ENCODE measurements at places on chromosomes 6 and 20.

DNA sequence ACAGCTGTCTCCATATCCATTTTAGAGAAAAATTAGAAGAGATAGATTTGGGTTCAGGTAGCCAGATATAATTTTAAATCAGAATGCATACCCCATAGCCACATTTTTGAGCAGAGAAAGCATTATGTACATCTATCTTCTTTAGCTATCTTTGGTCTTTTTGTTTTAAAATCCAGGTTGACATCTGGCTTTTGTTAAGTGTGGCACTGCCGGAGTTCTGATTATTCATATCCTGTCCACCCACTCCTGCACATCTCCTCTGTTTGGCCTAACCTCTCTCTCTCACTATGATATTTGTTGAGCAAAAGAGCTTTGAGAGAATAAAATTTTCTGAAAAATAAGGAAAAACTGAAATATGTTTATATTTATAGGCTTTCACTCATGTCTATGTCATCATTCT lies 189.7 kb downstream of the PACRG start:
- no peak for DNase-seq

GRCh38 chr20:53195876-53196610 lies 223.9 kb downstream of the TSHZ2 start:
- no peak for DNase-seq

DNA sequence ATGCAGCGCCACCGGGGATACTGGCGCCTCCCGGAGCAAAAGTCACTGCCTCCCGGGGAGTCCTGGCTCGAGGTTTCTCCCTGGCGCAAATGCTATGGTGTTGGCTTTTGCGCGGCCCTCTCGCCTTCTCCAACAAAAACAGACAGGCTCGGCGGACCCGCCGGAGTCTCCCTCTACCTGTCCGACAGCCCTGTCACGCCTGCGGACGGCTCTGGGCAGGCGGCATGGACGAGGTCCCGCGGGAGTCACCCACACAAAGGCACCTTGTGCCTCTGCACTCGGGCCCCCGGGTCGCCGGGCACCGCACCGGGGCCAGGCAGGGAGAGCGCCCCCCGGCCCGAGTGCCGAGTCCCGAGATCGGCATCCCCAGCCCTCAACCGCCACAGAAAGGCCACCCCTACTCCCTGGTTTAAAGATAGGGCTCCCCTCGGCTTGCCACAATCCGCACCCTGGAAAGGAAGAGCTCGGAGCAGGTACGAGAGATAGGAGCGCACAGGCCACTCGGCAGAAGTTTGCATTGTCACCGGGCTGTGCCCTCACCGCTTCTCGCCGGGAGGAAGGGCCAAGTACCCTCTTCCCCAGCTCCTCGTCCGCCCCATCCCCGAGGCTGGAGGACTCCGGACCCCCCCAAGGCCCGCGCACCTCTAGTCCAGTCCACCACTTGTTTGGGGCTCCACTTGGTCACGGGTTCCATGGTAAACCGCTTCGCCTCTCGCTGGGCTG lies 903 bp downstream of the CNKSR3 start:
- peak; percentile 77 for DNase-seq

- no peak for DNase-seq
Measured at GRCh38 chr6:86888301-86888700, 49.0 kb upstream of the HTR1E start.

DNA sequence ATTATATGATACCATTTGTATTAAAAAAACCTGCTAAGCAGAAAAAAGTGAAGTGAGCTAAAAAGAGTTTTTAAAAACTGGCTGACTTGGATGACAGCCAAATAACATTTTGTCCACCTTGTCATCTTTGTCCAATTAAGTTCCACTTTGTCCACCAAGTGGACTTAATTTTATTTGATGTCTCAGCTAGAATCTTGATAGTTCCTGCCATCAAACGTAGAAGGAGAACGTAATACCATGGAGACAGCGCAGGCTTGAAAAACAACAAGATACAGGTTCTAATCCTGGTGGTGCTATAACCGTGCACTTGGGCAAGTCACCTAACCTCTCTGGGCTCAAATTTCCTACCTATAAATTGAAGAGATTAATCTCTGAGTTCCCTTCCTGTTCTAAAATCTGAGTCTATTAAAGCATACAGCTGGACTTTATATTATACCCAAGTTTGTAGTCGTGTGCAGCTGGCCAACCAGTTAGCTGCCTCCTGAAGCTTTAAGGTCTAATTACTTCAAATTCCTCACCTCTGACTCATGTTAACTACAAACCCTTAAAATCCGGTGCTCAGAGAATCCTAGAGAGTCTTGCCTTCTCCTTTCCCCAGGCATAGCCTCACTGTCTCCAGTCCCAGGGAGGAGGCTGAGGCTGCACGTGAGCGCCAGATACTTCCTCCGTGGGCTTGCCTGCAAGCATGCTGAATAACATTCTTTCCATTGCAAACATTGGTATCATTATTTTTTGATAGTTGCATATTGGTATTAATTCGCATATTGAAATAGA lies 16.8 kb downstream of the TMEM244 start:
- no peak for DNase-seq

GRCh38 chr6:106549521-106549920 lies 79.8 kb downstream of the RTN4IP1 start:
- DNase-seq, result no peak

GRCh38 chr6:90484903-90485302 lies 102.0 kb downstream of the MAP3K7 start:
- DNase-seq, result no peak

DNA sequence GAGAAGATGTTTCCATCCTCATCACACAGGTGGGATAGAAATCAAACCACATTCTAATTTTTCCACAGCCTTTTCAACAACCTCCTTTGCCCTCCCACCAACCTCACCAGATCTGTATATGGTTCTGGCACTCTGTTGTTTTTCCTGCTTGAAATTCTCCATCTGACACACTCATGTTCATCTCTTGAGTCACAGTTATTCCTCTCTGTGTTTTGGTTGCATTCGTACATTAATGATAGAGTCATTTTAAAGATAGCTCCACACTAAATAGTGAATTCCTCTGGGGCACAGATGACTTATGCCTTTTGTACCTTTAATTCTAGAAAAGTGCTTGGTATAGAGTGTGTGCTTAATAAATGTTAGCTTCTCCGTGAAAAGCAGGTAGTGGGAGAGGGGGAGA lies 1.4 kb upstream of the GCLC start:
- DNase-seq, result no peak

DNA sequence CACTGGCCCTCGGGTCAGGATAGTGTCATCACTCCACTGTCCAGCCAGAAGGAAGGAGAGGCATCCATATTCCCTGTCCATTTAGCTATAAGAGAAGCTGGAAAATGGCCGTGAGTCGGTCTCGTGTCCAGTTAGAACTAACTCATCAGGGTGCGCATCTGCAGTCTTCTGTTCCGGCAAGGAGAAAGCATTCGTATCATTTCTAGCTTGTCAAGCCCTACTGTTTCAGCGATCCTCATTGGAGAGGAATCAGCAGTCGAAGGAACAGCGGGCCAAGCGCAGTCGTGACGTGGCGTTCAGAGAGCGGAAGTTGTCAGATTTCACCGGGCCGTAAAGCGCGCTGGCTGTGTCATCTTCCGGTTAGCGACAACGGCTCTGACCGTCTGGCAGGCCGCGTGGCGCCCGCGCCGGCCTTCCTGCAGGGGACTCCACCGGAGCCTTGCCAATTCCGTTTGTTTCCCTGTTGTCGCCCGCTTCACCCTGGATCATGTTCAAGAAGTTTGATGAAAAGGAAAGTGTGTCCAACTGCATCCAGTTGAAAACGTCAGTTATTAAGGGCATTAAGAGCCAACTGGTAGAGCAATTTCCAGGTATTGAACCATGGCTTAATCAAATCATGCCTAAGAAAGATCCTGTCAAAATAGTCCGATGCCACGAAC lies 32.9 kb downstream of the HM13 start:
- DNase-seq, result peak; percentile 85

GRCh38 chr6:47235421-47235820 lies 74.3 kb downstream of the TNFRSF21 start:
- no peak for DNase-seq

DNA sequence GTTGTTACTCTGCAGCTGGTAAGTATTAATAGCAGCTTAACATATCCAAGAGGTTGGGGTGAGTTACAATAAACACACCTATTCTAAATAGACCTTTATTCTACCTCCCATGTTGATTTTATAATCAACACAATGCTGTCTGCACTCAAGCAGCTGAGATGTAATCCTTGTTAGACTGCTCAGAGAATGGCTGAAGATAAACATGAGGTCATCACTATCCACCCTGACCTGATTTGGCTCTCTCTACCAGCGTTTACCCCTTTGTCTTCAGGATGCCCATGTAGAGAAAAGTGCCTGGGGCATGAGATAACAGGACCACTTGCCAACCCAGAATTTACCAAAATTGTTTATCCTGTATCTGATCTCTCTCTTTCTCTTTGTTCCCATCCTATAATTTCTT lies 220.7 kb upstream of the DEFB112 start:
- DNase-seq, result no peak

GRCh38 chr20:47411161-47411560 lies 54.7 kb upstream of the ZMYND8 start:
- DNase-seq, result no peak

DNA sequence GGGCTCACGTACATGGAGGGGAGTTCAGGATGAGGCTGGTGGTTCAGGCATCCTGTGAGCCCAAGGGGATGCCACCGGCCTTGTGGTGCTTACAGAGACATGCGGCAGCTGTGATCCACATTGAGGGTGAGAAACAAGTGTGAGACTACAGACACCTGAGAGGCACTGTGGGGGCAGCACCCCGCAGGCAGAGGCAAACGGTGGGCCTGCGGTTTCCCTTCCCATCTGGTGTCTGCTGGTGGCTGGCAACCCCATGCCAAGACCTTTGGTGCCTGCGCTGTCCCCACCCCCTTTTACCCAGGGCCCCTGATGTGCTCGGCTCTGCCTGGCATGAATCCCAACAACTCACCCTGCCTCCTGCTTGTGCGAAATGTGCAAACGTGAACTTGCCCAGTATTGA lies 42.0 kb downstream of the ERMARD start:
- DNase-seq, result peak; percentile 41

GRCh38 chr6:129454488-129454887 lies 255.5 kb downstream of the ARHGAP18 start:
- no peak for DNase-seq

DNA sequence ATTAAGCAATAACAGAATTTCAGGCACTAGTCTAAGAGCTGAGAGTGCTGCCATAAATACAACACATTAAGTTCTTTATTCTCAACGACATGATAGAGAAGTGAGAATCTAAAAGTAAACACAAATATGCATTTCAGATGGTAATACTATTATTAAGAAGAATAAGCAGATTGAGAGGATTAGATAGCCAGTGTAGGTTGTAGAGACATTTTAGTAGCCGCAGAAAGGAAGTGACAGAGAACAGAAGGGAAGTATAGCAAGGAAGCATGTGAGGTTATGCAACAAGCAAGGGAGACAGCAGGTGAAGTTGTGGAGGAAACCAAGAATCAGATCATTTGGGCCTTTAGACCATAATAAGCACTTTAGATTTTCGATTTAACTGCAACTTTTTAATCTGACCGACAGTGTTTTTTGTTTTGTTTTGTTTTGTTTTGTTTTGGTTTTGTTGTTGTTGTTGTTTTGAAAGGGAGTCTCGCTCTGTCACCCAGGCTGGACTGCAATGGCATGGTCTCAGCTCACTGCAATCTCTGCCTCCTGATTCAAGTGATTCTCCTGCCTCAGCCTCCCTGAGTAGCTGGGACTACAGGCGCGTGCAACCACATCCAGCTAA lies 737.0 kb upstream of the ADGRB3 start:
- DNase-seq, result no peak

DNA sequence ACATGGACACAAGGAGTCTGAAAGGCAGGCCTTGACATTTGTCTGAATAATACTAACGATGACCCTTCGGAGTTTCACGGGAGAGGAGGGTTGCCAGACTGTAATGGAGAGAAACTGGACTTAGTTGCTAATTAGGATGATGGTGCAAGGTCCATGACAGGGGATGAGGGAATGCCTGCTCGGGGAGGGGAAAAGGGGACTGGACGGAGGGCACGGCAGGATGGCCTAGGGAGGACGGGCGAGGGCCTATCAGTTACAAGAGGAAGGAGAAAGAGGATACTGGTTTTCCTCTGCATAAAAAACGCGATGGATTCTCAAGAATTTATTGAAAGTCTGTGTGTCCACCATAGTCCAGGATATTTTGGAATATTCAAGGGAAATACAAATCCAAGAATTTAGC lies 42.7 kb downstream of the IRAK1BP1 start:
- no peak for DNase-seq

DNA sequence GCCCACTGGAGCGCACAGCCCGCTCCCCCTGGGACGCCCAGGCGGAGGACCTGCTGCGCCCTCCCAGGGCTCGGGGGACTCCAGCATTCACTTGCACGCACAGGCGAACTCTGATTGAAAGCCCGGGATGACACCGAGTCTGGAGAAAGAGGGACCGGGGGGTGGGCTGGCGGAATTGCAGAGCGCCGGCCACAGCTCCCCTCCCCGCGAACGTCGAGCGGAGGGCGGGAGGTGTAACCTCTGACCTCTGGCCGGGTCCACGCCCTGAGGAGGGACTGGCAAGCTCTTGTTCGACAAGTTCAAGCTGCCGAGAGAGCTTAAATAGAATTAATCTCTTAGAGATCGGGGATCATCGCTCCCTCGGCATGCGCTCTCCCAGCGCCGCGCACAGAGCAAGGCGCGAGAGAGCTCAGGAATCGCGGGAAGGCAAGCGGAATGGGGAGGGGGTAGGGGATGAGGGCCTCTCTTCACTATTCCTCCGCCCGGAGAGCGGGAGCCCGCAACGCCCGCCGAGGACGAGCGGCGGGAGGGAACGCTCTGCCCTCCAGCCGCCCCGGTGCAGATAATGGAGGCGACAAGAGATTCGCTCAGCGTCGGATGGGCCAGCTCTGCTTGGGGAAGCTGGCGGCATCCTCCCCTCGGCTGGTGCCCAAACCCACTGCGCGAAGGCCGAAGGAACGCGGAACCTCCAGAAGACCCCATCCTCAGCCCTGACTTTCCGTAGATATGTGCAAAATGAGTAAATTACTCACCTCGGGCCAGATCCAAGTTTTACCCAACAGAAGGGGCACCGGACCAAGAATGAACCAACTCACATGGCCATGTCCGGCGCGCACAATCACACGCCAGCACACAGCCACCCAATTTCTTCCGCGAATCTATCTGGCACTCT lies 761 bp upstream of the NR2E1 start:
- no peak for DNase-seq

DNA sequence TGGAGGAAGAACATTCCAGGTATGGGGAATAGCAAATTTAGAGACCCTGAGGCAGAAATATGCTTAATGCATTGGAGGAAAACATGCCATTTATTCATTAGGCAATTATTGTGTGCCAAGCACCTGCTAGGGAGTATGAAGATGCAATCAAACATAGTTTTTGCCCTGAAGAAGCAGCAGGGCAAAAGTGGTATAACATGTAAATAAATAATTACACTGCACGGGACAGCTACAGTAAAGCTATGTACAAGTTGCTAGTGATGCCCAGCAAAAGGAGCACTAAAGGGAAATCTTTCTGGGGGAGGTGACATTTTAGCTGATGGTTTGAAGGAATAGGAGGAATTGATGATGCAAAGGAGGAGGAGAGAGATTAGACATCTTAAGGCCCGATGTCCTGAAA lies 624 bp upstream of the TJAP1 start:
- no peak for DNase-seq

- DNase-seq, result no peak
Measured at GRCh38 chr6:53956068-53956711, 155.1 kb upstream of the MLIP start.

- DNase-seq, result no peak
Measured at GRCh38 chr6:16949716-16950115, 152.1 kb upstream of the STMND1 start.

Measured in coronary artery (tissue), 2 donors.